ENCODE measurements at places on chromosomes 11 and 22. TPM values are rescaled to one million over a fixed set of nuclear protein-coding genes. Genes with fewer than 3 reads are reported as not detected.

DNA sequence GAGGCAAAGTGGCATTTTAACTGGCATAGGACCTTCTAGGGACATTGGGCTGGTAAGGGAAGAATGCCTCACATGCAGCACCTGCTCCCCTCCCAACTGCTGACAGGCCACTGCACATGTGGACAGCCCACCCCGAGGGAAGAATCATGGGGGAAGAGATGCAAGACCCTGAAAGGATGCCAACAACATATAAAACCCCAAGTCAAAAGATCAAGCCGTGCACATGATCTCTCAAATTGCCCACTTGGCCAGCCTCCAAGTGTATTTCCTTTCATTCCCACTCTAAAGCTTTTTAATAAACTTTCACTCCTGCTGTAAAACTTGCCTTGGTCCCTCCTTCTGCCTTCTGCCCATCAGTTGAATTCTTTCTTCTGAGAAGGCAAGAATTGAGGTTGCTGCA lies 947.8 kb upstream of the CCDC90B start:
- no peak for DNase-seq

GRCh38 chr11:121024989-121025388 lies 1.1 kb downstream of the TBCEL start:
- peak; percentile 30 for DNase-seq

DNA sequence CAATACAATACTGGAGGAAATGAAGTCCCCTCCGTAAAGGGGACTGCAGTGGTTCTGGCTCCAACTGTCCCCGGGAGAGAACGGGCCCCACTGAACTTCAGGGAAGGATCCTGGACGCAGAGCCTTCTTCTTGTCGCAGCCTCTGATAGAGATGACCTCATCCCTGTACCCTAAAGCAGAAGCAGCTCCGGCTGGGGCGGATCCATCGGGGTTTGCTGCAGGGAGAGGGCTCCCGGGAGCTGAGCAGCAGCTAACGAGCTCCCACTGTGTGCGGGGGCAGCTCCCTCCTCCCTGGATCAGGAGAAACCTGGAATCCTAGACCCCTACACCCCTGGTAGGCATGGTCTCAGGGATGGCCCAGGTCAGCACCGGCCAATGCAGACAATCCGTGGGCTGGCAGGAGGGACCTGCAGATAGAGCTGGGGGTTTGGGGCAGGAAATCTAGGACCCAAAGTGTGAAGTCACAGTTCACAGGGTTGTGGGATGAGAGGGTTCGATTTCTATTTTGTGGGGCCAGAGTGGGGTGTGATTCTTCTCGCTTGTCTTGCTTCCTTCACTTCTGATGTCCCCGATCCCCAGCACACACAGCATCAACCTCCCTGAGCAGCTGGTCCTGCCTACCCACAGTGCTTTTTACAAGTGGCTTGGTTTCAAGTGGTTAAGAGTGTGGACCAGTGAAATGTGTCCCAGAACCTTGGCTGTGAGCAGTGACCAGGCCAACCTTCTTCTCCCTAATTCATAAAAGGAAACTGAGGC lies 12.9 kb downstream of the KIAA0930 start:
- DNase-seq: no peak

DNA sequence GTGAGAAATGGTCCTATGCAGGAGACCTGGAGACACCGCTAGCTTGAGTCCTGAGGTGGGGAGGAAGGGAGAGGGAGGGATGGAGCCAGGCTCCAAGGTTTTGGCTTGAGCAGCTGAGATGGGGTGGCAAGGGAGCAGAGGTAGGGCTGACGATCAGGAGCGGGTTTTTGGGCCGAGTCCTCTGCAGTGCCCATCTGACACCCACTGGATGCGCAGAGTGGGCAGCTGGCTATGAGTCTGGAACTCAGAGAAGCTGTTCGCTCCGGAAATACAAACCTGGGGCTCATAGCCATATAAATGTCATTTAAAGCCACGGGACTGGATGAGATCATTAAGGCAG lies 453 bp upstream of the MAFF start:
- DNase-seq: no peak

- DNase-seq: no peak
Measured at GRCh38 chr22:28021116-28021997, 102.3 kb upstream of the PITPNB start.

- DNase-seq: peak; percentile 52
Measured at GRCh38 chr11:46369458-46370152, 11.9 kb upstream of the MDK start.

GRCh38 chr11:73113426-73113825 lies 28.7 kb downstream of the FCHSD2 start:
- no peak for DNase-seq

- DNase-seq: peak; percentile 9
Measured at GRCh38 chr11:18013790-18014507, 1.1 kb upstream of the SERGEF start.

- no peak for DNase-seq
Measured at GRCh38 chr22:22069450-22070370, 87.1 kb upstream of the TOP3B start.

DNA sequence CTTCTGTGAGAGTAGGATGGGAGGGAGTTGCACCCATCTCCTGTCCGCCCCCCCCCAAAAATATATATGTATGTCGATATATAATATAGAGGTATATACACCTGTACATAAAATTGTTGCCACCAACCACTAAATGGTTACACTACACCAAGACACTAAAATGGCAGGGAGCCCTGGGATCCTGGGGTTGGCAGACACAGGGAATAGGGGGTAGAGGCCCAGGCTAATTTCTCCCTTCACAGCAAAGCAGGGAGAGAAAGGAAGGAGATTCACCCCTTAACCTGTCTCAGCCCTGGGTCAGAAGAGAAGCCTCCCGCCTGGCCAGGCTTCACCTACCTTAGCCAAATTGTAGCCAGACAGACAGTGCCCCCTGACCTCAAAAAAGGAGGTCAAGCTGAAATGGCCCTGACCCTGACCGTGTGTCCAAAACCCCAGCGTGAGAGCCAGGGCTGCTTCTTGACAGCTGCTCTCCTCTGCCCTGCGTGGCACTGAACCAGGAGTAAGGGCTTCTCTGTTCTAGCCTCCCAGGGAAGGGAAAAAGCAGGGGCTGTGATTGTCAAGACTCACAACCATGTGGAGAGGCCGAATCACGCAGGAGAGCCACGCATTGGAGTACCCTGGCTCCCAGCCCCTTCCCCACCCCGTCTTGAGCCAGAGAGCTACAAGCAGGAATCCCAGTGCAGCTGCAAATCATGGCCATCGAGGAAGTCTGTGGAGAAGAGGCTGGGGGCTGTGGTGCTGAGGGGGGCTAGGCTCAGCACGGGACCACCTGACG lies 40.5 kb downstream of the SGSM3 start:
- no peak for DNase-seq

- no peak for DNase-seq
Measured at GRCh38 chr11:68652683-68653156, 31.6 kb upstream of the GAL start.

GRCh38 chr22:40385036-40385782 lies 14.8 kb downstream of the SGSM3 start:
- no peak for DNase-seq

DNA sequence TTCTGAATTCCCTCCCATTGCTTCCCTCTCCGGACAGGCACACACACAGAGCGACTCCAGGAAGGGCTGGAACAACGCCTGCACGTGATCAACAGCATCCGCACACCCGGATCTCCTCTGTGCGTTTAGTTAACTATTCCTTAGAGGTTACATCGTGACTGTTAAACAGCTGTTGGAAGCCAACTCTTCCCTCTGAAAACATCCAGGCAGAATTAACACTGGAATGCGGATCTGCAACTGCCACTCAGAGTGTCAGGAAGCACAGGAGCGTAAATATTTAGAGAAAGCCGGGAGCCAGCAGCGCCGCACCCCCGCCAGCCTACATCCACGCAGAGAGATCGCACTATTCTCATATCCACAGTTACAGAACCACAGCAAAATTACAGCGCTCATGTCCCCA lies 46.2 kb downstream of the SHANK2 start:
- DNase-seq: no peak

GRCh38 chr11:112610494-112610893 lies 349.8 kb upstream of the PLET1 start:
- DNase-seq: no peak

DNA sequence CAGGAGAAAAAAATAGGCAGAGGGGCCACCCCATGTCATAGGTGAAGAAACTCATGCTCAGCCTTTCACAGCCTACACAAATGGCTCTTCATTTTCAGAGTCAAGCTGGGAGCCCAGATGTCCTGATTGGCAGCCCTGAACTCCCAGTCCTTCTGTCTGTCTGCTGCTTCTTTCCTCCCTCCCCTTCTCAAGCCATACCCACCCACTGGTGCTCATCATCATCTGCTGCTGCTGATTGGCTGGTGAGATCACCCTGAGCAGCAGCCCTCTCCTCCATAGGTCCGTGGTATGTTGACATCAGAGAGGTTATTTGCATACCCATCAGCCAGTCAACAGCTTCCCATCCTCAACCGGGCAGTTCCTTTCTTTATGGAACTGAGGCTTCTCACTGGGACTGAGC lies 46.1 kb upstream of the PRDM11 start:
- peak; percentile 75 for DNase-seq

The GLYAT gene
- 0.60 TPM for total RNA-seq

The MACROD1 gene
- 36.7 TPM for total RNA-seq

The KCNK4 gene
- total RNA-seq: not detected

The SEPTIN5 gene
- total RNA-seq: 8.2 TPM

The C11orf87 gene
- not detected for total RNA-seq

The FADD gene
- total RNA-seq: 36.0 TPM
